ENCODE measurements at places on chromosomes 6 and 20.

DNA sequence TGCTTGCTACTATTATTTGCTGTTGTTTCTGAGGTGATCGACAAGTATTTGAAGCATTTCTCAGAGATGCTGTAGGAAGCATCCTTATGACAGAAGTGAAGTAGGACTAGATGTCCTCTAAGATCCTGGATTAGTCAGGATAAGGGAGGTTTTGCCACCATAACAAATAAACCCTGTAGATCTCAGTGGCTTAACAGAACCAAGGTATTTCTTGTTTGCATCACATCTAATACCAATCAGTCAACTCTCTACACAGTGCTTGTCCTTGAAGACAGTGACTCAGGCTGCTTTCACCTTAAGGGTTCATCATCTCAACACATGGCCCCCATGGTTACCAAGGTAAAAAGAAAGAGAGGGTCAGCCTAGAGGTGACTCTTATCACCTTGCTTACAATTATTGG, 92.9 kb upstream of the ISM1 start:
- DNase-seq, result no peak

GRCh38 chr6:73461537-73462350, at the start of gene MTO1:
TSS of gene MTO1 (plus strand) at chr6:73461737. CDS start at chr6:73461855, 118 bp downstream.
- peak; percentile 51 for DNase-seq

- no peak for DNase-seq
Observed at GRCh38 chr6:144639654-144640053, 354.5 kb downstream of the UTRN start.

- no peak for DNase-seq
Observed at GRCh38 chr20:37218976-37219375, 39.6 kb upstream of the MROH8 start.

GRCh38 chr6:157304899-157305663, 18.2 kb downstream of the TMEM242 start:
- no peak for DNase-seq

- DNase-seq, result no peak
Observed at GRCh38 chr20:11712639-11713160, 205.0 kb upstream of the BTBD3 start.

- no peak for DNase-seq
Observed at GRCh38 chr6:15996030-15996429, 132.9 kb upstream of the MYLIP start.

GRCh38 chr20:2140561-2140960, 38.9 kb downstream of the STK35 start:
- DNase-seq, result no peak

DNA sequence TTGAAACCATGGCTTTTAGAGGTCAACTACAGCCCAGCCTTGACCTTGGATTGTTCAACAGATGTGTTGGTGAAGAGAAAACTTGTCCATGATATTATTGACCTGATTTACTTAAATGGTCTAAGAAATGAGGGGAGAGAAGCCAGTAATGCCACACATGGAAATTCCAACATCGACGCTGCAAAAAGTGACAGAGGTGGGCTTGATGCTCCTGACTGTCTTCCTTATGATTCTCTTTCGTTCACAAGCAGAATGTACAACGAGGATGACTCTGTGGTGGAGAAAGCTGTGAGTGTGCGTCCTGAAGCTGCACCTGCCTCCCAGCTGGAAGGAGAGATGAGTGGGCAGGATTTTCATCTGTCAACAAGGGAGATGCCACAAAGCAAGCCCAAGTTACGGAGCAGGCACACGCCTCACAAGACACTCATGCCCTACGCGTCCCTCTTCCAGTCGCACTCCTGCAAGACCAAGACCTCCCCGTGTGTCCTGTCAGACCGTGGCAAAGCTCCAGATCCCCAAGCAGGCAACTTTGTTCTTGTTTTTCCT, 16.2 kb downstream of the TTLL2 start:
- DNase-seq, result no peak

GRCh38 chr6:46583081-46583480, 69.5 kb downstream of the CYP39A1 start:
- no peak for DNase-seq

- no peak for DNase-seq
Observed at GRCh38 chr6:141938664-141939063, 194.1 kb upstream of the GJE1 start.

- DNase-seq, result peak; percentile 1
Observed at GRCh38 chr20:46568570-46569129, 18.2 kb upstream of the OCSTAMP start.

DNA sequence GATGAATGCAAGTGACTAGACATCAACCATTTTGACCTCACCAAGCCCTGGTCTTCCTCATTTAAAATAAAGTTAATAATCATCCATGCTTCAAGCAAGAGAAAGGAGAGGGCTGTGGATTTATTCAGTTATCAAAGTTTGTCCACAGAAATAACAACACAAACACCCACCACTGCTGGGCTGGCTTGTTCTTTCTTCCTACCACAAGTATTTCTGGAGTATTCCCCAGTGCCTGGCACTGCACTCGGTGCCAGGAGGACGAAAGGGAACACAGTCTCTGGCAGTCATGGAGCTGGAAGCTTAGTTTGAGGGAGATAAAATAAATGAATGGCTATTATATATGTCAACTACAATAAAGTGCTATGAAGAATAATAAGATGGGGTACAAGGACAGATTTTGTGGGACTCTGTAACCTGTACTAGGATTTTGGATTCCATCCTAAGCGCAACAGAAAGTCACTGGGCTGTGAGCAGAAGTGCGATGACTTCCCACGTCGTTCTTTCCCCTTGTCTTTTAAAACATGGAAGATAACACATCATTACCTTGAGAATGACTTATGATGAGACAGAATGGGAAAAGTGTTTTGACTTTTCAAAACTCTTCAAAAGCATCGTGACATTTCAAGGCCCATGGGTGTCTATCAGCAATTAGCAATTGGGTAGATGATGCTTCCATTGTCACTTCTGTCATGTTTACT, 74.5 kb upstream of the TRAF3IP2 start:
- DNase-seq, result no peak

DNA sequence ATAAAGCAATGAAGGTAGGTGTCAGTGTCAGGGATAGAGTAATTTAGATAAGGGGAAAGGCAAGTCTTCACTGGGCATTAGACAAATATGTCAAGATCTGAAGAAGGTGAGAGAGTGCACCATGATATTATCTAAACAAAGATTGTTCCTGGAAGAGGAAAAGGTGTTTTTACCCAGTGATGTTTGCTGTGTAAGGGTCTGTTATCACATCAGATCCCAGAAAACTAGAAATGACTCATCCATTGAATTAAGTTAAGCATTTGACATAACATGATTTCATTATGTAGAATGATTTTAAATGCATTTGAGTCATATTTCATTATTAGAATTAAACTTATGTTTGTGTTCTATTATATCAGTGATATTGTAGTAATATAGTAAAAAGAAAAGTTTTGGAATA, 1279.5 kb upstream of the CITED2 start:
- no peak for DNase-seq

DNA sequence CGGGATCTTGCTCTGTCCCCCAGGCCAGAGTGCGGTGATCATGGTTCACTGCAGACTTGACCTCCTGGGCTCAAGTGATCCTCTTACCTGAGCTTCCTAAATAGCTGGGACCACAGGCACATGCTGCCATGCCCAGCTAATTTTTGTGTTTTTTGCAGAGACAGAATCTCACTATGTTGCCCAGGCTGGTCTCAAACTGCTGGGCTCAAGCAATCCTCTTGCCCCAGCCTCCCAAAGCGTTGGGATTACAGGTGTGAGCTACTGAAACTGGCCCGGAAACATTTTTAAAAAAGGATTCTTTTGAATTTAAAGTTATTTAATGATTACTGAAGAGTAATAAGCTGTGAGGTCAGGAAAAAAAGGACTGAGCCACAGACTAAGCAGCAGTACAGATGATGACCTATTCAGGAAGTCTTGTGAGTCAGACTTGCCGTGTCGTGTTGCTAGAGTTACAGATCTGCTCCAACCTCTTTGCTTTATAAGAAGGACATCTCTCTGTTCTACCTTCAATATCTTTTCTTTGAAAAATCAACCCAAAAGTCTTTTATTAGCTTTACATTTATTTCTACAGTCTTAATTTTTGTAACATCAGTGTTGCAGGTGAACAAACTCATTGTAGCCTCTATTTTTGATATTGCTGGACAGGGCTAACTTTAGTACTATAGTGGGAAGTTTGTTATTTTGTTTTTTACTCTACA, 108.7 kb downstream of the NCOA3 start:
- no peak for DNase-seq

DNA sequence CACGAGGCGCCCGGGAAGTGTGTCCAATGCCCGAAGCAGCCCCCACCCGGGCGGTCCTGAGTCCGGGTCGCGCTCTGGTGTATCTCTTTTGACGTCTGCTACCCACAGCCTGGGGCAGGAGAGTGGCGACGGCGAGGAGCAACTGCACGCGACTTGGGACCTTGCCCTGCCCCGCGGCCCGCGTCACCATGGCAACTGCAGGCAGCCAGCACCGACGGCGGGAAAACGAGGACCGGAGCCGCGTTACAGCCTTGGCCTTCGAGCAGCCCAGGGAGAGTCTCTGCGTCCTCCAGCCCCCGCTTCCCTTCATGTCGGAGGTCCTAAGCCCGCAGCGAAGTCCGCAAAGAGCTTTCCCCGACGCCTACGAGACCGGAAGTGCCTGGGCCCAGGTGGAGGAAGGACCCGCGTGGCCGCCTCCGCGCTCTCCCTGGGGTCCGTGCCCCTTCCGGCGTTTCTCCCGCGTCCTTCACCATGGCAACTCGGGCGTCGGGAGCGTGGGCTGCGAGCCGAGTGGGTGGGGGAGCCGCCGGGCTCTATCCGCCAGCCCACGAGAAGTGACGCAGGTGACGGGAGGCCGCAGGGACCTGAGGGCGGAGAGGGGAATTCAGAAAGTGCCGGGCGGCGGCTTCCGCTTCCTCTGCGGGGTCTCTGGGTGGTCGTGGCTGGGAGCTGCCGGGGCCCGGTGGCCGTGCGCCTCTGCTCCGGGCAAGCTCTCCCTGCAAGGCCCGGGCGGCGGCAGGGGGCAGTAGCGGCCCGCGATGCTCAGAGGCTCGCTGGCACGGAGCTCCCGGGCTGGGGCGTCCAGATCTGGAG, 88.6 kb upstream of the TGM3 start:
- DNase-seq, result peak; percentile 31

DNA sequence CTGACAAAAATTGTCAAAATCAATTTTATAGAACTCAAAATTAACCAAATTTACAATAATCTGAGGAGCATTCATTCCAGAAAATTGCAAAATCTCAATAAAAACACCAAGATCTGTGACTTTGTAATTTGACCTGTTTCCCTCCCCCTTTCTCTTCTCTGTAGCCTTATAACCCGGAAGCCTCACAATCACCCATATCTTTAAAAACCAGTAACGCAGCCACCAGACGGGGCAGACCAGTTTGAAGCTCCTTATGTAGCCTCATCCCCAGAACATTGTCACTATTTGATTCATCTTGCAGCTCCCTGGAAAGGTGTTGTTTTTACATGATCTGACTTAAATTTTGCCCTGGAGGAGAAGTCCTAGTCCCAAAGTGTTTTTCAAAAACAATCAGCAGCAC, 27.5 kb upstream of the TGM6 start:
- DNase-seq, result no peak

DNA sequence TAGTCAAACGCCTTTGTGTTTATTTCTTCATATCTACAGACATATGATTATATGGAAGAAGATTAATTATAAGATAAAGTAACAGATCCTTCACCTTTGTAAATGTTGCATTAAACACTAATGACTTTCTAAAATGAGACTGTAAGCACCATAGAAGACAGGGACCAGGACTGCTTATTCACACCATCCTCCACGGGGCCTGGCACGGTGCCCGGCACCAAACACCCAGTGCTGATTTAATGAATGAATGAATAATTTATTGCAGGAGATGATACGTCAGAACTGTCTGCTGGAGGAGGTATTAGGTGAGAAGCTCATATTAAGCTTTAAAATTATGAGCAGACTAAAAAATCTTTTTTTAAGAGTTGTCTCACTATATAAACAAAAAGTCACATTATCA, 88.3 kb downstream of the SLX4IP start:
- DNase-seq, result no peak

DNA sequence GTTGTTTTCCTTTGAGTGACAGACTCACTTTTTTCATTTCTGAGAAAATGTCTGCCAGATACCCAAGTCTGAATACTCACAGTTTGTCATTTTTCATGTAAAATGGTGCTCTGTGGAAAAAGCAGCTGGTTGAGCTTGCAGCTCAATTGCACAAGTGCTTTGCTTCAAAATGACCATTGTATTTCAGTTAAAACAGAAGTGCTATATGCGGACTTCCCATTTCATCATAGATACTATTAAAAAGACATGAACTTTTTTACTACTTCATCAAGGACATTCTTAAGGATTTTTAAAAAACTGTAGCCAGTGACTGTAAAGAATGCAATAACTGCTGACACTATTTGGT, 61.5 kb downstream of the KCNS1 start:
- no peak for DNase-seq
